ENCODE measurements at places on chromosomes 16 and 17.

DNA sequence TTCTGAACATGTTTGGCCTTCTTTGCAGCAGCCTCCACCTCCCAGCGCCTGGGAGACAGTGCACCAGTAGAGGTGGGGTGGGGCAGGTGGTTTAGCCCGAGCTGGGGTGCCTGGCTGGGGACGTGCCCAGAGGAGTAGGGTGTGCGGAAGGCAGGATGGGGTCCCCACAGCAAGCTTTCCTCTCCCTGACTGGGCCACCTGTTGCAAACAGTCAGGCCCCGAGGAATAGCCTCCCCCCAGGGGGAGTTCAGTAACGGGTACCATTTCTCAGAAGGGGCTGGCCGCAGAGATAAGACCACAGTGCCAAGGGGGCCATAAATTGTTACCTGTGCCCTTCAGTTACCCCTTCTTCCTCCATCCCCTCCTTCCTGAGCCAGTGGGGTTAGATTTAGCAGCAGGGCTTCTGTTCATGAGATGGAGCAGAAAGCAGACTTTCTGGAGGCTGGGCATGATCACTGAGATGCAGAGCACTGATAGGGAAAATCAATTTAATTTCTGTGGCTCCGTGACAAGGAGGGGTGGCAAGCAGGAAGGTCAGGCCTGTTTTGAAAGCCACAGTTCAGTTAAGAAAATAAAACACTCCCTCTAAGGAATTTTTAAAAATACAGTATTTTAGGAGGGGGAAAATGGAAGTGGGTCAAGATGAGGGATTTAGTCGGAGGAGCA lies 181.9 kb downstream of the MSI2 start:
- no peak for DNase-seq

DNA sequence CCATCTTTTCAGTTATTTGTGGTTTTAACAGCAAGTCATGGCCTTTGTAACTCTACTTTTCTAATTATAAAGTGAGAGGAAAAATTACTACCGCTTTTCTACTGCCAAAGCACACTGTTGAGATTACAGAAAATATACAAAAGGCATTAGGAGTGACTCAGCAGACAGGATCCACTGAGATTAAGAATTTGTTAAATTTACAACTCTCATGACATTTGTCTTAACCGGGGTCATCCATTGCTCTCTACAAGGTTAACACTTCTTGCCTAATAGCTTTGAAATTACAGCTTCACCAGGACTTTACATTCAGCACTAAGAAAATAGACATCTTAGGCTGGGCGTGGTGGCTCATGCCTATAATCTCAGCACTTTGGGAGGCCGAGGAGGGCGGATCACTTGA lies 93.4 kb downstream of the SSH2 start:
- DNase-seq, result no peak

GRCh38 chr16:28937222-28937876 lies 5.6 kb downstream of the CD19 start:
- DNase-seq, result no peak

DNA sequence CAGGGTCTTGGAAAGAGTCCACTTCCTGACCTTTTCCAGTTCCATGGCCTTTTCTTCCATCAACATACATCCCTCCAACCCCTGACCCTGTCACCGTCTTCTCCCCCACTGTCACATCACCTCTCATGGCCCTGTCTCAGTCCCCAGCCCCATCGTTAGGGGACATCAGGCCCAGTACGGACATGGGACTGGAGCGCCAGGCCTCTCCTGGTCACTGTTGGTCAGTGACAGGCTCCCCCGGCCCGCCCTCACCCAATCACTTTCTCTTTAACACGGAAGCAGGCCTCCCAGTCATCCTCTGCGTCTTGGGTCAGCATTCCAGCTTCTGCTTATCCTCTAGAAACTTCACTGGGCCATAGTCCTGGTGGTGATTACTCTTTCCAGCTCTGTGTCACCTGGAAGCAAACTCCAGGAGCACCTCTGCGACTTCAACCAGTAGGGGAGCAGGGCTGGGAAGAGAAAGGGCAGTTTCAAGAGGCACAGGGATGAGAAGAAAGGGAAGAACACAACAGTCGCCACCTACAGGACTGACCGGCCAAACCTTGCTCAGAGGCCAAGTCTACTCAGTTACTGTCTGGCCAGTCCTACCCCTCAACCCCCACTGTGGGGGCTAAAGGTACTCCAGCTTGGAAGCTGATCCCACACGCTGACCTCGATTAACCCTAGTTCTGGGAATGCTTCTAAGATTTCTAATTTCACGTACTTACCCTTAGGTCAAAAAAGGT lies 15.9 kb upstream of the ICAM2 start:
- no peak for DNase-seq

DNA sequence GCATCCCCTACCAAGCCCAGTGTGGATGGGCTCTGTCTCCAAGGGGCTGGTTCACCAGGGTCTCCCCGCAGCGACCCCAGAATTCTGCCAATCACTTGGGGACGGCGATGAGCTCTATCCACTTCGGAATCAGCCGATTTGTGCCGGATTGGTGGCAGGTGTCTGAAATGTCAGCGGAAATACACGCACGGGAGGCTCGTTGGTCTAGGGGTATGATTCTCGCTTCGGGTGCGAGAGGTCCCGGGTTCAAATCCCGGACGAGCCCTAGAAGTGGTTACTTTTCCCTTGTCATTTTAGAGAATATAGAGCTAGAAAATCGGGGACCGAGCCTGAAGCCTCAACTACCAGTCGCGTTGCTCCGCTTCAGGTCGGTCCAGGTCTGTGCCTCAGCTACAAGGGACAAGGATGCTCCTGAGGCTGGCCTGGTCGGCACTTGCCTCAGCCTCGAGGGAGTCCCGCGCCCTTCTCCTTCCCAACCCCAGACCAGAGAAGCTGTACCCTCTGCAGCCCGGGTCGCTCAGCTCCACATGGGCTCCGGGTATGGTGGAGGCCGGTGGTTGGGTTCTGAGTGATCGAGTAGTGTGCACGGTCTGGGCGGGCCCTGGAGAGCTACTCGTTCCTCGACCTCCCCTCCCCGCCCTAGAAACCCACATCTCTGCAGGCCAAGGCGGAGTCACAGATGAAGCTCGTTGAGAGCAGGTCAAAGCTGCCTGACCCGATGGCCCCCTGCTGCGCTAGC lies 16.0 kb upstream of the OR1F1 start:
- DNase-seq, result no peak

GRCh38 chr17:27782791-27783206 lies 17.5 kb downstream of the NOS2 start:
- DNase-seq, result no peak

- no peak for DNase-seq
Observed at GRCh38 chr16:854808-855410, 54.4 kb upstream of the GNG13 start.

- no peak for DNase-seq
Observed at GRCh38 chr16:29877266-29877961, 14.4 kb upstream of the CDIPT start.

DNA sequence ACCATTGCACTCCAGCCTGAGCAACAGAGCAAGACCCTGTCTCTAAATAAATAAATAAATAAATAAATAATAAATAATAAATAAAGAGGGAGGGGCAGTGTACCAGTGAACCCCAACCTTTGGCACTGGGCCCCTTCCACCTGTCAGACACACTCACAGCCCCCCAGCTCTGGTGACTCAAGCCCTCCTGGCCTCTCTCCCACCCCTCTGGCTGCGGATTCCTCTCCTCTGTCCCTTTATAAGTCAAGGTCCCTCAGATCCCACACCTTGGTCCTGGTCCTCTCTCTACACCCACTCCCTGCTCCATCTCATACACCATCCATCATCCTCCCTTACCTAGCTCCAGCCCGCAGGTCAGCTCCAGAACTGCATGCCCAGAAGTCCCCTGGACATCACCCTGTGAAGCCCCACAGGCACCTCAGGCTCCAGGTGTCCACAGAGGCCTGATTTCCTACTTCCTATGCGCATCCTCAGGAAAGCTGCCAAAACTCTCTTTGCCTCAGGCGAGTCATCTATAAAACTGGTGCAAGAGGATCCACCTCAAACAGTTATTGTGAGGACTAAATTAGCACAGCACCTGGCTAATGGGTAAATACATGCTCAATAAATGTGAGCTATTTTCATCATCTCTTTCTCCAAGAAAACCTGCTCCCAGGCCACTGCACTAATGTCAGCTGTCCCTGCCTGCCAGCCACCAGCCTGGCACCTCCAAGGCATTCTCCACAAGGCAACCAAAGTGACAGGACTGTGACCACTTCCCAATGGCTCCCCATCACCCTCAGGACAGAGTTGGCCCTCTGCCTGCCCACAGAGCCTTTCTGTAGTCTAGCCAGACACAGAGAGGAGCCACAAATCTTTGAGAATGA lies 46.8 kb downstream of the BEAN1 start:
- no peak for DNase-seq

DNA sequence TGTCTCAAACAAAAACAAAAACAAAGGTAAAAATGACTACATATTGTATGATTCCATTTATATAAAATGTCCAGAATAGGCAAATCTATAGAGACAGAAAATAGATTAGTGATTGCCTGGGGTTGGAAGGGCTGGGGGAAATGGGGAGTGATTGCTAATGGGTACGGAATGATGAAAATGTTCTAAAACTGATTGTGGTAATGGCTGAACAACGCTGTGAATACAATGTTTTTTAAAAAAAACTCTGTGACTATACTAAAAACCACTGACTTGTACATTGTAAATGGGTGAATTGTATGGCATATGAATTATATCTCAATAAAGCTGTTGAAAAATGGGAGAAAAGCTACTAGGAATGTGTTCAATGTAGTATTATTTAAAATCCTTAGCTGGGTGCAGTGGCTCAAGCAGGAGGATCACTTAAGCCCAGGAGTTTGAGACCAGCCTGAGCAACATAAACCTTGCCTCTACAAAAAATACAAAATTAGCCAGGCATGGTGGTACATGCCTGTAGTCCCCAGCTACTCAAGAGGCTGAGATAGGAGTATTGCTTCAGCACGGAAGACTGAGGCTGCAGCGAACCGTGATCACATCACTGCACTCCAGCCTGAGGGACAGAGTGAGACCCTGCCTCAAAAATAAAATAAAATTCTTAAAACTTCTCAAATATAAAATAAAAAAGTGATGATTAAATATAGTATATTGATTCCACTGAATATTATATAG lies 47.9 kb downstream of the TOM1L2 start:
- no peak for DNase-seq

DNA sequence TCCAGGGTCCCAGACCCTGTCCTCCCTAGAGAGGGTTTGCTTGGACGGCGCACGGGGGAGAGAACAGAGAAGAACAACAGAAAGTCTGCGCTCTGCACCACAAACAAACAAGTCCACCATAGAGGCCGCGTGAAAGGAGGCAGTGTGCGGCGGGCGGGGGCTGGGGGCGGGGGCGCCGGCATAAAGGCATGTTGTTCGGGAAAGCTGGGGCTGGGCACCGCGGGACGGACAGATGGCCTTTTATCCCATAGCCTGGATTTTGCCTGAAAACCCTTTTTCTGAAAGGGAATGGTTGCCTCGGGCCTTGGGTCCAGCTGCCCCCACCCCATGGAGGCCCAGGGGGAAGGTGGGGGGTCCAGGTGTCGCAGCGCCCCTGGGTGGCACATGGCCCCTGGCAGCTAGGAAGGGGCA lies 26.0 kb downstream of the FA2H start:
- DNase-seq, result no peak

DNA sequence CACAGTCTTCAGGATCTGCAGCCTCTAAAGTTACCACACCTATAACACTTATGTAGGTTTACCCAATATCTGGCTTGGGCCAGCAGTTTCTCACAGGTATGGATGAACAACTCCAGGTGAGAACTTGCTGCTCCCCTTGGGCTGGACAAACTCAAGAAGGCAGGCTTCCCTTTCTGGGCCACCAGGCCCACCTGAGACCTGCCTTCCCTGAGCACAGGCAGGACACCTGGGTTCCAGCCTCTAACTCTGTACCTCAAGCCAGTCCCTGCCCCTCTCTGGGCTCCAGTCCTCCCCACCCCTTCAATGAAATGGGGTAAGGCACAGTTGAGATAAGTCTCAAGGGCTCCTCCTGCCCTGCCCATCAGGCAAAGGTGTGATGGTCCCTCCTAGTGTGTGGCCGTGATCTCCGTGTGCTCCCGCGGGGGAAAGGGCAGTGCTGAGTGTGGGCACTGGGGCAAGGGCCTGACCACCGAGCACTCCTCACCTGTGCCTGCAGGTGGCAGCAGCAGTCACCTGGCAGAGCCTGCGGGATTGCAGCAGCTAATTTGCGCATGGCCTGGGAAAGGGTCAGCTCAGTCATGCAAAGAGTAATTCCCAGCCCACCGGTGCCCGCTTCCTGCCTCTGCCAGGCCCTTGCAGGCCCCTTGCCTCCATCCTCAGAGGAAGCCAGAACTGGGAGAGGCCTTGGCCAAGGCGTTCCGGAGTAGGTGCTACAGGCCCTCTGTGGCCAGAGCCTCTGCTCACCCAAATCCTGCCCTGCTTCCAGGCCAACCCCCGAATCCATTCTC lies 28.2 kb upstream of the ADGRG1 start:
- no peak for DNase-seq

GRCh38 chr17:37382056-37382455 lies 6.3 kb downstream of the C17orf78 start:
- no peak for DNase-seq

- no peak for DNase-seq
Observed at GRCh38 chr17:79294459-79295071, 219.9 kb downstream of the ENGASE start.

DNA sequence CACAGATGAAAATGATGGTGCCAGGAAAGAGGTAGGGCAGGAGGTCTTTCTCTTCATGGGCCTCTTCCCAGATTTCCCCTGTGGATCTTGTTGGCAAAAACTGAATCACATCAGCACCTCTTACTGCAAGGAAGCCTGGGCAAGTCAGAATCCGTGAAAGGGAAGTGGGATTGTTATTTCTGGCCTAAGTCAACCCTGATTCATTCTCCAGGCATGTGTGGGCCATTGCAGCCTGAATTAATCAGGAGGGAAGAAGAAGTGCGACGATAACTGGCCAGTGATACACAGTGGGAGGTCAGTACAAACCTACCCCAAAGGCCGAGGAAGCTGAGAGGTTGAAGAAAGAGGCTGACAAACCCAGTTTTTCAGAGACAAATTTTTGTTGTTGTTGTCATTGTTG lies 17.9 kb upstream of the NSMCE1 start:
- DNase-seq, result no peak

GRCh38 chr17:79084291-79085153 lies 9.9 kb downstream of the ENGASE start:
- DNase-seq, result no peak

GRCh38 chr16:82955741-82956348 lies 329.1 kb downstream of the CDH13 start:
- DNase-seq, result no peak

DNA sequence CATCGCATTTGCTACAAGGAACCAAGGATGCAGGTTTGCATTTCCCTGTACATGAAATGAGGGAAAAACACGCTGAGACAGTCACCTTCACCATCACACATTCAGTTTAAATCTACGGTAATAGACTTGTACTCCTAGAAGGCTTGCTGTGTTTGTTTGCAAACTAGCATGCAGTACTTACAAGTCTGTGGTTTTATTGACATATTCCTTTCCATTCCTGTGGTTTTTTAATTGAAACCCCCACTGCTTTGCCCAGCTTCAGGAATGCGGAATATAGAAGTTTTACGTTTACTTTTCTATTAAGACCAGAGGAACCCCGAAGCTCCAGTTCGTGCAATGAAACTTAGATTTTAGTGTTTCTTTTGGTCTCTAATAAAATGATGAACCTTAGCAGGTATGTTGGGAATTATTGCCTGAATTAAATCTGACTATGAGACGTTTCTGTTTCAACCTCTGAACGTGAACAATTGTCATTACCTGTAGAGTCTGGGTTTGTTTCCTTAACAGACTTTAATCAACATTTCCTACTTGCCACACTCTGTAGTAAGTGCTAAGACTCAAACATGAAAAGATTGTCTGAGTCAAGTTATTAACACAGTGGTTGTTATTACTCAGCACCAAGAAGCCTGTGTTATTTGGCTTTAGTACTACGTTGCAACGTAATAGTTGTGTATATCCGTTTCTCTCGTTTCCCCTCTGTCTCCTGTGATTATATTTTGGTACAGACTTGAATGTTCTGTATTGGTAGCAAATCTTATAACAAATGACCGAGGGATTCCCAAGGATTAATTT lies 793.3 kb upstream of the GOT2 start:
- no peak for DNase-seq
